ENCODE measurements at places on chromosomes 11 and 22. TPM values are rescaled to one million over a fixed set of nuclear protein-coding genes. Genes with fewer than 3 reads are reported as not detected.
A peak's percentile ranks its signal among the peaks of the same experiment; 100 is the strongest.

DNA sequence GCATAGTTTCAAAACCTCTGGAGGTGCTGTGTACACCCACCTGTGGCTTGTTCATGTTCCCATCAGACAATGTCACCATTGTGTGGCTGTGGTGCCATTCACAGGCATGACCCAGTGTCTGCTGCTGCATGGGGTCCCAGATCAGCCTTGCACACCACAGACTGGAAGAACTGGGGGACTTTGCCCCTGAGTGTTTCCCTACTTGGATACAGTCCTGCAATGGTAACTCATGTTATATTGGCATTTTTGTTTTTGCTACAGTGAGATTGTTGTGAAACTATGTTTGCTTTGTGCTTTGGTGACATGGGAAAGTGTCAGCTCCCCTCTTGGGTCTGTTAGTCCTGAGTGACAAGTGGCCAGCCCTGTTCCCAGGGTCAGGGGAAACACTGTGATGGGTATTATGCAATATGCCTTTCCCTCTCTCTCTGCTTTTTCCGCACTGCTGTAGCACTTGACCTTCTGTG lies 108.8 kb downstream of the NAV2 start:
- no peak overlapping the region for H3K4me3 ChIP-seq
- H3K4me1 ChIP-seq: no peaks in the 10 kb centered on the region
- no peak for DNase-seq

GRCh38 chr22:22942511-22943329 lies 55.1 kb downstream of the IGLL5 start:
- no peak overlapping the region for H3K27ac ChIP-seq
- H3K4me3 ChIP-seq: no peak overlapping the region
- no peaks in the 10 kb centered on the region for H3K4me1 ChIP-seq
- H3K36me3 ChIP-seq: no peaks in the 10 kb centered on the region
- DNase-seq: no peak

DNA sequence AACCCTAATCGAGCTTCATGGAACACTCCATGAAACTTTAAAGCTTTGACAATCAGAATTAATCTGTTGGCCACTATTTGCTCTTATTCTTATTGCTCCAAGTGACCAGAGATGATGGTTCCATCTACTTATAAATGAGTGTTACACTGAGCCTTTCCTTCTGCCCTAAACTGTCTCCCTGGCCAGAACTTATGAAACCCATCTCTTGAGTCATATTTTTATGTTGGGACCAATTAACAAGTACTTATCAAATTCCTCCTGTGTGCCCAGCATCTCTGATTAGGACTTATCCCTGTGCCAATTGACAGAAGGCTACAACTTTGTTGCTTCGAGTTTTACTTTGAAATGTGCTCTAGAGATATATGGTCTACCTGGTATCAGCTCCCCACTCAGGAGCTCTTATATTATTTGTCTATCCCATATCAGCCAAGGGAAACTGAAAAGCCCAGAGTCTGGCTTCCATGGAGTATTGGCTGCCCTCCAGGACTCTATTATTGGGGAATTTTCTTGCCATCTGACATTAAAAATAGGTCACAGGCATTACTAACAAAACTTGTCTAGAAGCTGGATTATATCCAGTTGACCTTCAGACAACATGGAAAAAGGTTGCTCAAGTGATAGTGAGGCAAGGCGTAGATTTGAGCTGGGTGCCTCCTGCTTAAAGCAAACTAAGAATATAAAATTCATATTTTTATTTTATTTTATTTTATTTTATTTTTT lies 8.8 kb downstream of the KREMEN1 start:
- DNase-seq: no peak
- no peak overlapping the region for H3K4me3 ChIP-seq

DNA sequence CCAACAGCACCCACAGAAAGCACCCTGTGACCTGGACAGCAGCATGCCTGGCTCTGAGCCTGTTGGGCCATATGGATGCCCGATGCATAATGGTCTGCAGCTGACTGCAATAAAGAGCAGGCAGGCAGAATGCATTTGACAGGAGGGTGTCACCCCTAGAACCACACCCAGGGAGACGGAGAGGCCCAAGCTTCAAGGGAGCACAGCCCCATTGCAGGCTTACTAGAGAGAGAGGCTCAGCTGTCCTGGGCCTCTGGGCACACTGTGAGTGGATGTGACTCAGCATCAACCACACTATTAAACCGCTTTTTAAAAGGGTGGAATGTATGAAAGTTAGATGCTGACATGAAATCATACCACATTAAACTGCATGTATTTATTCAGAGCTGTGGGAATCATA lies 365.3 kb downstream of the CTTN start:
- no peaks in the 10 kb centered on the region for H3K27me3 ChIP-seq
- H3K4me3 ChIP-seq: no peak overlapping the region
- no peak for DNase-seq

GRCh38 chr22:35540595-35541253 lies at the start of gene RASD2:
Gene RASD2 (plus strand): TSS chr22:35540831. CDS start chr22:35546810, 5,979 bp downstream.
- H3K27me3 ChIP-seq: no peaks in the 10 kb centered on the region
- H3K27ac ChIP-seq: no peak within 1 kb of the TSS
- H3K4me1 ChIP-seq: peaks cover 26% of the 10 kb centered on the region
- DNase-seq: peak; percentile 43
- no peaks in the 10 kb centered on the region for H3K36me3 ChIP-seq

Gene DMC1
- total RNA-seq: 5.6 TPM

Gene PATE4
- not detected for total RNA-seq

Gene ELFN2
- 36.6 TPM for total RNA-seq

Gene QSER1
- 39.6 TPM for total RNA-seq

Gene OR8G1
- not detected for total RNA-seq

Gene KRTAP5-9
- not detected for total RNA-seq

Gene TEX12
- total RNA-seq: not detected
